Liver (tissue), 10 donors: ENCODE measurements at places on chromosomes 16 and 17. TPM values are rescaled to one million over a fixed set of nuclear protein-coding genes. Genes with fewer than 3 reads are reported as not detected.

DNA sequence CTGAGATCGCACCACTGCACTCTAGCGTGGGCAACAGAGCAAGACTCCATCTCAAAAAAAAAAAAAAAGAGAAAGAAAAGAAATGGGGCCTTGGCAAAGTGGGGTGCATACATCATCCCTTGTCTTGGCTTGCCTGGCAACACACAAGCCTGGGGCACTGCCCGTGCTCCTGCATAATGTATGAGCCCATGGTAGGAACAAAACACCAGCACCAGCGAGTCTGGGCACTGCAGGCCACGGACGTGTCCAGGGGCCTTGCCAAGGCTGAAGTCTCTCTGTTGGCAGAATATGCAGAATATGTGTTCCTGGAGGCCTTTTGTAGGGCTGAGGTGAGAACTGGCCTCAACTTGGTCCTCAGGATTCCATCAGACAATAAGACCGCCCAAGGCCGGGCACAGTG lies 15.7 kb upstream of the ALDOA start:
- H3K36me3 ChIP-seq = no peaks in the 10 kb centered on the region
- H3K4me1 ChIP-seq = peaks cover 2% of the 10 kb centered on the region
- DNase-seq = no peak
- no peak overlapping the region for H3K4me3 ChIP-seq

GRCh38 chr16:56409195-56409594 lies 16.1 kb downstream of the AMFR start:
- DNase-seq = no peak
- peaks cover 24% of the 10 kb centered on the region for H3K36me3 ChIP-seq
- peaks cover 6% of the 10 kb centered on the region for H3K4me1 ChIP-seq
- H3K27ac ChIP-seq = peak overlapping the region; percentile 85
- H3K27me3 ChIP-seq = no peaks in the 10 kb centered on the region
- H3K4me3 ChIP-seq = no peak overlapping the region

GRCh38 chr16:85954927-85955519 lies 56.1 kb downstream of the IRF8 start:
- H3K36me3 ChIP-seq = no peaks in the 10 kb centered on the region
- no peak overlapping the region for H3K4me3 ChIP-seq
- H3K27ac ChIP-seq = no peak overlapping the region
- H3K27me3 ChIP-seq = no peaks in the 10 kb centered on the region
- H3K4me1 ChIP-seq = no peaks in the 10 kb centered on the region
- no peak for DNase-seq

DNA sequence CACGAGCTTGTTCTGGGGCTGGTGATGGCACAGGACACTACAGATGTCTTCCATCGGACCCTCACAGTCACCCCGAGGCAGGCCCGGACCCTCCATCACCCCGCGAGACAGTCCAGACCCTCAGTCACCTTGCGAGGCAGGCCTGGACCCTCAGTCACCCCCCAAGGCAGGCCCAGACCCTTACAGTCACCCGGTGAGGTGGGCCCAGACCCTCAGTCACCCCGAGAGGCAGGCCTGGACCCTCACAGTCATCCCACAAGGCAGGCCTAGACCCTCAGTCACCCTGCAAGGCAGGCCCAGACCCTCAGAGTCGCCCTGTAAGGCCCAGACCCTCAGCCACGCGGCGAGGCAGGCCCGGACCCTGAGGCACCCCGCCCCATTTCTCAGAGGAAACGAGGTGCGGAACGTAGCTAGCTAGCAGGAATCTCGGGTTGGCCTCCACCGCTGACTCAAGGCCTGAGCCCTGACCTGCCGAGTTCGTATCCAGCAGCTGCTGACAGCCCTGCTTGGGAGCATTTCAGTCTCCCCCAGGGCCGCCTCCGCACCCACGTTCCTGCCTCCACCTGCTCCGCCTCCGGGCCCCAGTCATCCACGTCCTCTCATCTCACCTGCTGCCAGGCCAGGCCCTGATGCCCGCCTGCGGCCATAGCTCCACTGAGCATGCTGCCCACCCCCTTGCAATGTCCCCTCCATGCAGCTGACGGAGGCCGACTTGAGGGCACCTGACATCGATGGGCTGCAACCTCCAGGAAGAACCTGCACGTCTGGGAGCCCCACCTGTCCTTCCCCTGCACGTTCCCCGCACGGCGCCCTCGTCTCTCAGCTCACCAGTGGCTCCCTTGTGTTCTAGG lies 28.7 kb downstream of the RPH3AL start:
- DNase-seq = no peak
- no peaks in the 10 kb centered on the region for H3K27me3 ChIP-seq
- no peaks in the 10 kb centered on the region for H3K4me1 ChIP-seq
- no peak overlapping the region for H3K4me3 ChIP-seq

GRCh38 chr17:68319410-68320162 lies 28.3 kb downstream of the ARSG start:
- DNase-seq = no peak
- H3K27me3 ChIP-seq = no peaks in the 10 kb centered on the region
- no peaks in the 10 kb centered on the region for H3K4me1 ChIP-seq
- no peaks in the 10 kb centered on the region for H3K36me3 ChIP-seq

GRCh38 chr17:3708366-3708765 lies 12.4 kb upstream of the P2RX5 start:
- H3K36me3 ChIP-seq = no peaks in the 10 kb centered on the region
- H3K27me3 ChIP-seq = no peaks in the 10 kb centered on the region
- DNase-seq = no peak
- no peak overlapping the region for H3K27ac ChIP-seq
- no peaks in the 10 kb centered on the region for H3K4me1 ChIP-seq
- no peak overlapping the region for H3K4me3 ChIP-seq

Gene NACA2
- polyA plus RNA-seq = 0.32 TPM

GRCh38 chr17:18916816-18917500 lies 35.0 kb upstream of the SLC5A10 start:
- H3K4me1 ChIP-seq = peaks cover 6% of the 10 kb centered on the region
- no peak overlapping the region for H3K4me3 ChIP-seq
- no peak for DNase-seq
- H3K36me3 ChIP-seq = peaks cover 10% of the 10 kb centered on the region
- no peak overlapping the region for H3K27ac ChIP-seq

DNA sequence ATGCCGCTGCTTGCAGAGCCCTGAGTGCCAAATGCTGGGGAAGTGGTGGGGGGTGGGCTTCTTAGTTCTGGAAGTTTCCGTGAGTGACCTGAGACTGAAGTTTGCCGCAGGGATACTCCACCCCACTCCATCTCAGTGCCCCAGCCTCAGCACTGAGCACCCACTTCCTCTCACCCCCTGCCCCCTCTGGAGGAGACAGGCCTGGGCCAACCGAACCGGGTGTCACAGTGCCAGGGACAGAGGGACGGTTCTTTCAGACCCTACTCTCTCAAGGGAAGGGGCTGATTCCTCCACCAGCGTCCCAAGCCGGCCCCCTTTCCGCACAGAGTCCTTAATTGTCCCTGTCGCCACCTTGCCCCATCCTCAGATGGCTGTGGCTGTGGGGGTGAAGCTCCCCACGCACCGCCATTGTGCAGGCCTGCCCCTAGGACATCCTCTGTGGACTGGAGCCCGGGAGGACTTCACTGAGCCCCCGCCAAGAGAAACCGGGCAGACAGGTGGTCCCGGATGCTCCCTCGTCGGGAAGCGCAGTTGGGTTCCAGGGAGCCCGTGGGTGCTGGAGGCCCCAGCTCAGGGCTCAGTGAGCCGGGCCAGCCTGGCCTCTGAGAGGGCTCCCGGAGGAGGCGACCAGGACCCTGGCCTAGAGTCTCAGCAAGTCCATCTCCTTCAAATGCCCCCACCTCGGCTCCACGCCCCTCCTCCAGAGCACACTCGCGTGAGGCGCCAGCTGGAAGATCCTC lies 1.6 kb upstream of the KREMEN2 start:
- no peak overlapping the region for H3K4me3 ChIP-seq
- peaks cover 22% of the 10 kb centered on the region for H3K4me1 ChIP-seq
- peak; percentile 32 for DNase-seq
- H3K36me3 ChIP-seq = no peaks in the 10 kb centered on the region
- H3K27me3 ChIP-seq = peaks cover 3% of the 10 kb centered on the region

GRCh38 chr16:81442220-81442915 lies 2.2 kb upstream of the CMIP start:
- no peak overlapping the region for H3K27ac ChIP-seq
- H3K4me3 ChIP-seq = no peak overlapping the region
- H3K36me3 ChIP-seq = no peaks in the 10 kb centered on the region
- peaks cover 2% of the 10 kb centered on the region for H3K4me1 ChIP-seq
- no peaks in the 10 kb centered on the region for H3K27me3 ChIP-seq
- no peak for DNase-seq

Gene ZFPM1
- polyA plus RNA-seq = 4.6 TPM

- no peak overlapping the region for H3K4me3 ChIP-seq
- DNase-seq = peak; percentile 1
- H3K36me3 ChIP-seq = no peaks in the 10 kb centered on the region
- peak overlapping the region; percentile 32 for H3K27ac ChIP-seq
Measured at GRCh38 chr17:80742581-80743180, 198.0 kb downstream of the RPTOR start.

DNA sequence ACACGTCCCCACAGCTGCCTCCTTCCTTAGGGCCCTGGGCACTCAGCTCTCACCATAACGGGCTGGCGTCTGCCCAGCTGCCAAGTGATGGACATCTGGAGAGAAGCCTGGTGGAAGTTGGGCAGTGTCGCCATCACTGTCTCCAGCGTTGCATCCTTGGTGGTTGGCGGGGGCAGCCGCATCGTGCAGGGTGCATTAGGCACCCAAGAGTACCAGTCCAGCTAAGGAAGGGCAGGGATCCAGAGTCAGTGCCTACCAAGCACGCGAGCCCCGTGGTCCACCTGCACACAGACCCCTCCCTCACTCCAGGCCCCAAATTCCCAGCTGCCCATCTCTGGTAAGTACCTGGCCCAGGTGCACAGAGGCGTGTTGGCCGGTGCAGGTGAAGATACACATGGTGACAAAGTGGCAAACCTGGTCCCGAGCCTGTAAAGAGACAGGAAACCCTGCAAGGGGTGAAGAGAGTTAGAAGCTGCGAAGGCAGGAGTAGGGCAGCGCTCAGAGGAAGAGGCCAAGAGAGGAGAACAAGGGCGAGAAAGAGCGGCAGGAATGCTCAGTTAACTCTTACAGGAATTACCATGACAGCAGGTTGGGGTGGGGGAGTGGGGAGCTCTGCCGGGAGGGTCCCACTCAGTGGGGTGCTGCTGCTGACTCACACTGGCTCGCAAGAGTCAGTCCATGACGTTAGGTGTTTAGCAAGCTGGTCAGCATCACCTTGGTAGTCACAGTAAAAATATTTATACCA lies 9.5 kb downstream of the ALOX15 start:
- H3K4me1 ChIP-seq = no peaks in the 10 kb centered on the region
- no peaks in the 10 kb centered on the region for H3K36me3 ChIP-seq
- H3K27ac ChIP-seq = no peak overlapping the region
- H3K4me3 ChIP-seq = no peak overlapping the region
- H3K27me3 ChIP-seq = no peaks in the 10 kb centered on the region

DNA sequence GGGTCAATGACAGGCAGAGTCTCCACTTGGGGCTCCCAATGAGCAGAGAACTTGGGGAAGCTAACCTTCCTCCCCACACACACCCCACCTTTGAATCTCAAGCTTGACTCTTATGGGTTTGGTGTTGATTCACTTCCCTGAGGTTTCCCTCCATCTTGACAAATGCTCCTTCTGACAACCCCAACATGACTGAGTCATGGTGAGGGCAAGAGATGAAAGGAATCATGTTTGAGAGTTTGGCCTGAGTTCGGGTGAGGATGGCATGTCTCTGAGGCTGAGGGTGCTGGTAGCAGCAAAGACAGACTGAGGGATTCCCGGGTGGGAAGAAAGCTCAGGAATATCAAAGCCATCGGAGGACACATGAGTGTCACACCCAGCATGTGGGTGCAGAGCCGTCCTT lies 18.7 kb downstream of the KRT9 start:
- H3K36me3 ChIP-seq = no peaks in the 10 kb centered on the region
- DNase-seq = no peak
- H3K4me1 ChIP-seq = peaks cover 5% of the 10 kb centered on the region
- H3K27ac ChIP-seq = no peak overlapping the region

DNA sequence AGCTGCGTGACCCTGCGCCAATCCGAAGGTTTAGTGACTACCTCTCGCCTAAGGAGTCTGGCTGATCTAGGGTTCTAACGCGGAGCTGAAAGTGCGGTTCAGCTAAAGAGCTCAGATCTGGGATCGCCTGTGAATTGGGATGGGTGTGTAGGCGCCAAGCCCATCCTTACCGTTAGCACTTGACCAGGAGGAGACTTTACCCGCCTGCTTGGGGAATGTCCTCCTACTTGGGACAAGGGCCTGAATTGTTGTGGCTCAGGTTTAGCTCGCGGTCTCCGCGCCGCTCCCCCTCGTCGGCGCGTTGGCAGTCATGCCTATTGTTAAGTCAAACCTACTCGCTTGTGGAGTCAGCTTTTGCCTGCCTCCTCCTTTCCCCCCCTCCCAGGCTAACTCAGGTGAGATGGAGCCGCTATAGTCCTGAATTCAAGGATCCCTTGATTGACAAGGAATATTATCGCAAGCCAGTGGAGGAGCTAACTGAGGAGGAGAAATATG lies 480 bp downstream of the MRPS7 start:
- H3K36me3 ChIP-seq = peaks cover 5% of the 10 kb centered on the region
- peak overlapping the region; percentile 92 for H3K27ac ChIP-seq
- H3K27me3 ChIP-seq = no peaks in the 10 kb centered on the region

DNA sequence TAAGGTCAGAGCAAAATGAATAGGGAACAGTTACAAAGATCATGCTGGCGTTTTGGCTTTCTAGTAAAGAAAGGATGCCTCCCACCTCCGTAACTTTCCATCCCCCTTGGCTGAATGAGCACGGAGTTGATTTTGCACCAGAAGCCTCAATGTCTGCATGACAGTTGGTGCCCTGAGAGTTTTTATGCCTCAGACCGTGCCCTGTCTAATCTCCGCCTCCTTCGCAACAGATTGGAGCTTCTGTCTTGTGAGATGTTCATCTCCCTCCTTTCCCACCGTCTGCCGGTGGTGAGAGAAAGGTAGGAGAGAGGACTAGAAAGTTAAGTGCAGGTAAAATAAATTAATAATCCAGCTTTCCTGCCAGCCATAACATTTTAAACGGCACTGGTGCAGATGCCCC lies 1.9 kb downstream of the HS3ST4 start:
- H3K4me1 ChIP-seq = peaks cover 15% of the 10 kb centered on the region
- peaks cover 9% of the 10 kb centered on the region for H3K27me3 ChIP-seq
- no peak overlapping the region for H3K4me3 ChIP-seq
- no peaks in the 10 kb centered on the region for H3K36me3 ChIP-seq
- H3K27ac ChIP-seq = no peak overlapping the region
- no peak for DNase-seq

GRCh38 chr17:57557834-57558681 lies 187.0 kb downstream of the CCDC182 start:
- no peaks in the 10 kb centered on the region for H3K4me1 ChIP-seq
- H3K27me3 ChIP-seq = no peaks in the 10 kb centered on the region
- no peak overlapping the region for H3K4me3 ChIP-seq
- no peaks in the 10 kb centered on the region for H3K36me3 ChIP-seq
- DNase-seq = no peak

- no peak overlapping the region for H3K27ac ChIP-seq
- H3K27me3 ChIP-seq = no peaks in the 10 kb centered on the region
- no peak for DNase-seq
Measured at GRCh38 chr17:60164697-60165096, 14.9 kb downstream of the CA4 start.

DNA sequence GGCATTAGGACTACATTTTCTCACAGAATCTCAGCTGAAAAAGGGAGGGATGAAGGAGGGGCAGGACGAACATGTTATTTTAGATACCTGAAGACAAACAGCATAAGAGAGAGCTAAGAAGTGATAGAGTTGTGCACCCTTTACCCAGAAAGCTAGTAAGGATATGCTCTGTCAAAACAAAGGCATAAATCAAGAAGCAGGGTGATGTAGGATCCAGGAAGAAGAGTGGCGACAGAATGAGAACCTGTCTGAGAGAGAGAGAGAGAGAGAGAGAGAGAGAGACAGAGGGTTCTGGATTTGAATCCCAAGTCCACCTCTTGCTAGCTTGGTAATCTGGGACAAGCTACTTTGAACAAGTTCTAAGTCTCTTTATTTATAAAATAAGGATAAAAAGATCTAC lies 103.4 kb downstream of the SPAG9 start:
- no peak for DNase-seq
- no peaks in the 10 kb centered on the region for H3K4me1 ChIP-seq
- no peaks in the 10 kb centered on the region for H3K27me3 ChIP-seq
- H3K36me3 ChIP-seq = peaks cover 17% of the 10 kb centered on the region
